ENCODE measurements at places on chromosomes 13 and 19.

DNA sequence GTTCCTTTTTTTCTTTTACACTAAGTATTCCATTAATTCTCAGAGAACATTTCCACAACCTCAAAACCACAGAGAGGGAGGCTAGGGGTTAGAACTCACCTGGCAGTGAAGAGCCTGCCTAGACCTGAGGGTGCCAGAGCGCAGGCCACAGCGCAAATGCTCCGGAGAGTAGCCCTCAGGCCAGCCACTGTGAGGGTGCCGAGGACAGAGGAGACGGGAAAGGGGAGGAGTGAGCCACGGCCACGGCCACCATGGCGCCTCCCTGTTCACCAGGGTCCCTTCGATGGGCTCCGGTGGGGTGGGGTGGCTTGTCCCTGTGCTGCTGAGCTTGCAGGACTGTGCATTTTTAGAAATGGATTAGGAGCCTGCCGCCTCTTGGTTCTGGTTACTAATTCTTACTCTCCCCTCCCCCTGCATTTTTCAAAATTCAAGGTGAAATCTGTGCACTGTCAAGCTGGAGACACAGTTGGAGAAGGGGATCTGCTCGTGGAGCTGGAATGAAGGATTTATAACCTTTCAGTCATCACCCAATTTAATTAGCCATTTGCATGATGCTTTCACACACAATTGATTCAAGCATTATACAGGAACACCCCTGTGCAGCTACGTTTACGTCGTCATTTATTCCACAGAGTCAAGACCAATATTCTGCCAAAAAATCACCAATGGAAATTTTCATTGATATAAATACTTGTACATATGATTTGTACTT lies 58.8 kb downstream of the GGACT start:
- DNase-seq, result no peak

GRCh38 chr19:14550201-14550754 lies 20.9 kb downstream of the TECR start:
- no peak for DNase-seq

GRCh38 chr19:8210421-8211101 lies 1.4 kb downstream of the CERS4 start:
- DNase-seq, result no peak

DNA sequence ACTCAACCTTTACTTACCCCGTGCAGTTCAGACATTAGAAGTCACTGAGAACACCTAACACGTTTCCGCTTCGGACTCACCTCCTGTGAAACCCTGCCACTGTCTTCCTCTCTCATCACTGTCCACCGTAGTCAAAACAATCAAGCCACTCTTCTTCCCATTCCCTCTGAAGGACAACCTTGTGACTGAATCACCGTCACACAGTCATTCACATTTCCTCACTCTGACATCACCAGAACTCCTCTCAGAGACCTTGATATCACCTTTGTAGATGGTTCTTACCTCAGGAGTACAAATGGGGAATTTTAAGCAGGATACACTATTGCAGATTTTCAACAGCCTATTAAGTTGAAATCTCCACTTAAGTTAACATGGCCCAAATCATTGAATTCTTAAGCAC lies 1.3 kb upstream of the KBTBD6 start:
- no peak for DNase-seq

DNA sequence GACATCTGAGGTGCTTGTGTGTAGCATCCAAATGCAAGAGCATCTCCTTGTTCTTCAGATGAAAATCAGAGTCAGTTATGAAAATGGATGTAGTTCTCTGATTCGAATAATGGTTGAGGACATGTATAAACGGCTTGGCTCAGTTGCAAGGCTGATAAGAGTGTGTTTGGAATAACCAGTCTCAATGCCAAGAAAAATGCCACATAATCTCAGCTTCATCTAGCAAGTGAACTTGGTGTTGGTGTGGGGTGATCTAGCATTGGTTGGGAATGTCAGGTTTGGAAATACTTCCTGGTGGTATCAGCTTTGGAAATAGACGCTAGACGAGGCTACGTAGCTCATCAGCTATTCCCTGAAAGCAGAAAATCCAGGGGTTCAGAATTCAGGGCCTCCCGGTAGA lies 362.0 kb downstream of the FGF9 start:
- no peak for DNase-seq

DNA sequence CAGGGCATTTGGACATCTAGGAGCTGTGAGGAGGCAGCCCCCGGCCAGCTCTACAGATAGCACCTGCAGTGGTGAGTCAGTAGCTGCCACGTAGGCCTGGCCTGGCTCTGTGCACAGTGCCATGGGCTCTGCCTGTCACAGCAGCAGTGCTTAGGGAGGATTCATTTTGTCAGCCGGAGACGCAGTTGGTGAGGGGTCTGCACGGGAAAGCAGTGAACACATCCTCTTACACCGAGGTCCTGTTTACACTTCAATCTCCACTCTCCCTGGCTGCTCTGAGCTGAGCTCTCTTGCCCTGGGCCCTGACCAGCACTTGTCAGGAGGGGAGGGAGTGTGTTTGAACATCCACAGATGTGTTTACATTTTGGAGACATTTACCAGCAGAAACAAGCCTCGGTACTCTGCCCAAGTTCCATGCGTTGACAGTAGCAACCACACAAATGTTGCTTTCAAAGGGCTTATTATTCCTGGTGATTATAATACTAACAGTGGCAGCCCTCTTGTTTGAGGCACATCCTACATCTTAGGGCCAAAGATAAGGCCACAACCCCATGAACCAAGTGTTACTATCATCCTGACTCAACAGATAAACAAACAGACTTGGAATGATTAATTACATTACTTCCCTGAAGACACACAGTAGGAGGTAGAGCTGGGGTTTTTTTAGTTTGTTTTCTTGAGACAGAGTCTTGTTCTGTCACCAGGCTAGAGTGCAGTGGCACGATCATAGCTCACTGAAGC lies 148.9 kb downstream of the USP12 start:
- peak; percentile 79 for DNase-seq

GRCh38 chr19:1624458-1624857 lies 19.2 kb upstream of the UQCR11 start:
- DNase-seq, result peak; percentile 29

- DNase-seq, result no peak
These were observed 822 bp upstream of the ZNF274 start for GRCh38 chr19:58181902-58182576.

GRCh38 chr19:45440873-45441654 lies 17.3 kb upstream of the ERCC1 start:
- no peak for DNase-seq

DNA sequence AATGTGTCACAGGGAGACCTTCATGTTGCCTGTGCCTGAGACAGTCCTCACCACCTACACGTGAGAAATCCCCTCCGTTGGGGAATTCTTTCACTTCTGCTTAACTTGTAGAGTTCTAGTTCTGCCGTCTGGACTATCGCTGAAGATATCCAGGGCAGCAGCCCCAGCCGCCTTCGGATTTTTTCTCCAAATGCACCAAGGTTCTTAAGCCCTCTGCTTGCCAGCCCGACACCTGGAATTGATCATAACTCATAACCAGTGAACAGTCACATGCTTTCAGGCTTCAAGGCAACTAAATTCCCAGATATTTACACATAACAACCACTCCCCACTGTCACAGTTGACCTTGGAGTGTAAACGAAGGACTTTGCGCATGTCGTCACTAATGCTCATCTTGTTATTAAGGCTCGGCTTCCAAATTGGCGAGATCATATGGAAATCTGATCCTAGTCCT lies 114.4 kb downstream of the RAB20 start:
- DNase-seq, result no peak

DNA sequence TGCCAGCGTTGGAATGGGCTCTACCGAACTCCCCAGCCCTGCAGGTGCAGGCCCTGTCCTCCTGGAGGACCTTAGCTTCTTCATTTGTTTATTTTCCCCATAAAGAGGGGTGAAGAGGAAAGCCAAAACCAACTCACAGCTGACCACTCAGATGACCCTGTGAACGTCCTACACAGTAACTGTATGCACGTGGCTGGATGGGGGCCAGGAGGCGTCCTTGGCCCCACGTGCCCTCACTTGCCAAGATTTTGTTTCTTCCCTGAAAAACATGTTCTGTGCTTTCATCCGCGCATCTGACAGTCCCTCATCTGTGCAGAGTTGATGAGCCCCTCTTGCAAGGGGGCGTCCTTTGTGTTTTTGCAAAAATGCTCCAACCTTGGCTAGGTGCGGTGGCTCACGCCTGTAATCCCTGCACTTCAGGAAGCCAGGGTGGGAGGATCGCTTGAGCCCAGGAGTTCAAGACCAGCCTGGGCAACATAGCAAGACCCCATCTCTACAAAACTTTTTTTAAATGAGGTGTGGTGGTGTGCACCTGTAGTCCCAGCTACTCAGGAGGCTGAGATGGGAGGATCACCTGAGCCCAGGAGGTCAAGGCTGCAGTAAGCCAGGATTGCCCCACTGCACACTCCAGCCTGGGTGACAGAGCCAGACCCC lies 5.3 kb upstream of the TEKTIP1 start:
- no peak for DNase-seq

GRCh38 chr13:113422807-113423519 lies 30.3 kb downstream of the ADPRHL1 start:
- no peak for DNase-seq

GRCh38 chr19:3671680-3672574 lies 28.3 kb downstream of the PIP5K1C start:
- DNase-seq, result no peak

DNA sequence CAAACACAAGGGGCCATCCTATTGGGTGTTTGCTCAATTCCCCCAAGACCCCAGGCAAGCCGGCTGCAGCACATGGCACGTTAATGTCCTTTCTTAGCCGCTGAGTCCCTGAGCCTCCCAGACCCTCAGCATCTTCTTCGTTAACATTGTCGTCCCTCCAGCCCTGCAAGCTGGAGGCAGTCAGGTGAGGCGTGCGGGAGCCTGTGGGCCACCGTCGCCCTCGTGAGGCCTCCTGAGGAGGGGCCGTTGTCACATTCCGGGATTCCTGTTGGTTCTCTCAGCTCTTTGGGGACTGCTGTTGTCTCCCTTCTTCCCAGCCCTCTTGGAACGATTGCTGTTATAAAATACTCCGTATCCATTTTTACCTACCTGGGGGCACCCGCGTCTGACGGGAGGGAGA lies 140.6 kb downstream of the KDM4B start:
- DNase-seq, result no peak

DNA sequence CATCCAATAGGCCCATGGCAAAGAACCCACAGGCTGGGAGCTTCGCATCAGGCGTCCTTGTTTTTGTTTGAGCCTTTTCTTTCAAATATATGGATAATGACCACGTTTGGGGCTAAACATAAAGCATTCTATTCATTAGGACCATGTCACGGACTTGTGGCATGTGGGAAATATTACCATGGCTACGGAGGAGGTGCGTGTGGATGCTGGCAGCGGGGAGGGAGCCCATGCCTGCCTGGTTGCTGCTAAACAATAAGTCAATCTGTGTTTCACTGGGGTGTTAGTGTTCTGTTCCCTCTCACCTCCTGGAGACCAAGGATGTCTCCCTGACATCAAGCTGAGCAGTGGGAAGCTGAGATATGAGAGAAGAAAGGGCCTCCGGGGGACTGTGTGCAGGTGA lies 121.1 kb downstream of the IRS2 start:
- DNase-seq, result no peak

GRCh38 chr13:39394796-39395678 lies 208.0 kb downstream of the LHFPL6 start:
- DNase-seq, result no peak

GRCh38 chr13:39144391-39144790 lies 106.1 kb downstream of the NHLRC3 start:
- no peak for DNase-seq

- DNase-seq, result no peak
These were observed 50.0 kb downstream of the TEX26 start for GRCh38 chr13:30982506-30982905.

DNA sequence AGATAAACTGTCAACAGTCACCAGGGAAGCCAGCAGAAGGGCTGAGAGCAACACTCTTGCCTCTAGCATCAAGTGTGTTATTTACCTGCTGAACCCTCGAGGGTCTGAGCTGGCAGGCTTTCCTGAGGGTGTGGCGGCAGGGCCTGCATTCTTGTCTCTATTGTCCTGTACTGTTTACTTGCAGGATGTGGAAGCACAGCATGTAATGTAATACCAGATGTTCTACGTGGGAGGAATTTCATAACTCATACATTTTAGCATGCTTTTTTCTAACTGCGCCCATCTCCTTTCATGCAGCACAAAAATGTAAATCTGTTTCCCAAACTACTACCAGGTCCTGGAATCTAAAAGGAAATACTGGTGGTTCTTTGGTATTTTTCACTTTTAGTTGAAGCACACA lies 153.1 kb downstream of the RGCC start:
- DNase-seq, result no peak

DNA sequence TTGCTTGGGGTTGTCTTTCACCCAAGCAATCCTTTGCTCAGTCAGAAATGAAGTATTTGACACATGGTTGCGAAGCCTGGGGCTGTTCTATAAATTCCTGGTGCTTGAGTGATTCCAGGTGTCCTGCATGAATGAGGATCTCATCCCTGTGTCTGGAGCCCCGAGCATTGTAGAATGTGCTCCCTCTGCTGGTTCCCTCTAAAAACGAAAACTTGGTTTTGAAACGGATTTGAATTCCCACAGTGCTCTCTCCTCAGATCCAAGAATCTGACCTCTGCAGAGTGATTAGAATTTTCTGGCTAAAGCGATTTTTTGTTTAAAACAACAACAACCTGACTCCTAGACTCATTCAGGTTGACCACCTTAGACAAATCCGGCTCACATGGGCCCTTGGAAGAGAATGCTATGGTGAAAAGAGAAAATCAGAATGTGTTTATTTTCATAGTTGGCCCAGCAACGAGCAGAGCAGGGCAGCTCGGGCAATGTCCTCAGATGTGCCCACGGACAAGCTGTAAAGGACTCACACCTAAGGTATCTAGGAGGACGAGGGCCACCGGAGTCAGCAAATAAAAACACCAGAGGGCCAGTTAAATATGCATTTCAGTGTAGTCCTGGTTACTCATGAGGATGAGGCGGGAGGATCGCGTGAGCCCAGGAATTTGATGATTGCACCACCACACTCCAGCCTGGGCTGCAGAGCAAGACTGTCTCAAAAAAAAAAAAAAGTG lies 8.7 kb upstream of the ATP12A start:
- peak; percentile 14 for DNase-seq

- peak; percentile 83 for DNase-seq
These were observed 28.3 kb downstream of the IL12RB1 start for GRCh38 chr19:18058208-18059009.

- peak; percentile 92 for DNase-seq
These were observed 392.8 kb downstream of the SLITRK6 start for GRCh38 chr13:85406269-85406975.

DNA sequence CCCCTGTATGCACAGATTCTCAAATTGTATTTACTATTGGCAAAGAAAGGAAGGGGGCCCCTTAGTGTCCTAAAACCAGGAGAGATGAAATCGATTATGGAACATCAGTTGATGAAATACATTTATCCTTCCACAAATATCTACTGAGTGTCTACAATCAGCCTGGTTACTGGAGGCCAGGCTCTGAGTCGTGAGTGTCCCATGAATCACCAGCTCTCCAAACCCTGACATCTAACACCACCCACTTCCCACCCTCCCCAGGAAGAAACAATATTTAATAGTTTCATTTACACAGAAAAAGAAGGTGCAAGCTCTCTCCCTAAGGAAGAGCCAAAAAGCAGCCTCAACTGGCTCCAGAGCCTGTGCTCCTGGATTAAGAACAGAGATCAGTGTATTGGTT lies 25.2 kb downstream of the KCTD15 start:
- DNase-seq, result no peak

Measured in globus pallidus (tissue), 1 donor.